ENCODE measurements at places on chromosomes 7 and 10. TPM values are rescaled to one million over a fixed set of nuclear protein-coding genes. Genes with fewer than 3 reads are reported as not detected.

- no peak for DNase-seq
These were observed 17.9 kb downstream of the BTAF1 start for GRCh38 chr10:91941426-91941825.

The PTER gene
- total RNA-seq = 11.8 TPM

The KCNH2 gene
- total RNA-seq = 49.4 TPM

GRCh38 chr10:112782200-112782907 lies 167.7 kb upstream of the TCF7L2 start:
- peak; percentile 62 for DNase-seq

GRCh38 chr10:46555366-46555712 lies 1.1 kb downstream of the GPRIN2 start:
- peak; percentile 10 for DNase-seq

GRCh38 chr7:139515266-139515665 lies 8.2 kb upstream of the CLEC2L start:
- DNase-seq = no peak

The SPDYE6 gene
- not detected for total RNA-seq

GRCh38 chr10:5800782-5801181 lies 12.5 kb downstream of the GDI2 start:
- DNase-seq = no peak

The CCDC136 gene
- 25.3 TPM for total RNA-seq

- no peak for DNase-seq
These were observed 48.5 kb upstream of the OSBPL3 start for GRCh38 chr7:25028370-25029021.

- DNase-seq = no peak
These were observed 31.6 kb upstream of the CCDC71L start for GRCh38 chr7:106692450-106693051.

DNA sequence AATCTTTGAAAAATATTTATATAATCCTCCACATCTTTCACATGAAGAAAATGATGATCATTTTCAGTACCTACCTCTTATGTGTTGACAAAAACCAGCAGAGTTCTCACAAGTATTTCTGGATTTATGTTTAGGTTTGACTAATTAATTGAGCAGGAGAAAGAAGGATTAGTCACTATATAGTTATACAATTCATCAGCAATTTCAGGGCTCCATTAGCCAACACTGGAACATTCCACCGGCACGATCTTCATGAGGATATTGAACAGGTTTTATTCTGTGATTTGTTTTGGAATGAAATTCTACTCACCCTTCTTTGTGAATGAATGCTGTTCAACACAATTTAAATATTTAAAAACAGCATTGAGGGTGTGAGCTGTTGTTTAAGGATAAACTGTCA lies 163.2 kb downstream of the SEM1 start:
- no peak for DNase-seq

- no peak for DNase-seq
These were observed 551.0 kb upstream of the FOXK1 start for GRCh38 chr7:4131063-4131462.

- DNase-seq = no peak
These were observed 135.4 kb downstream of the EVX1 start for GRCh38 chr7:27377988-27378387.

The CEP41 gene
- total RNA-seq = 15.7 TPM

GRCh38 chr7:1555813-1556543 lies at the start of gene TMEM184A:
Gene TMEM184A (minus strand): TSS chr7:1556205. CDS start chr7:1555484, 721 bp downstream.
- peak; percentile 92 for DNase-seq

- no peak for DNase-seq
These were observed 31.1 kb downstream of the JAZF1 start for GRCh38 chr7:28149291-28150101.

The TRPV5 gene
- not detected for total RNA-seq

DNA sequence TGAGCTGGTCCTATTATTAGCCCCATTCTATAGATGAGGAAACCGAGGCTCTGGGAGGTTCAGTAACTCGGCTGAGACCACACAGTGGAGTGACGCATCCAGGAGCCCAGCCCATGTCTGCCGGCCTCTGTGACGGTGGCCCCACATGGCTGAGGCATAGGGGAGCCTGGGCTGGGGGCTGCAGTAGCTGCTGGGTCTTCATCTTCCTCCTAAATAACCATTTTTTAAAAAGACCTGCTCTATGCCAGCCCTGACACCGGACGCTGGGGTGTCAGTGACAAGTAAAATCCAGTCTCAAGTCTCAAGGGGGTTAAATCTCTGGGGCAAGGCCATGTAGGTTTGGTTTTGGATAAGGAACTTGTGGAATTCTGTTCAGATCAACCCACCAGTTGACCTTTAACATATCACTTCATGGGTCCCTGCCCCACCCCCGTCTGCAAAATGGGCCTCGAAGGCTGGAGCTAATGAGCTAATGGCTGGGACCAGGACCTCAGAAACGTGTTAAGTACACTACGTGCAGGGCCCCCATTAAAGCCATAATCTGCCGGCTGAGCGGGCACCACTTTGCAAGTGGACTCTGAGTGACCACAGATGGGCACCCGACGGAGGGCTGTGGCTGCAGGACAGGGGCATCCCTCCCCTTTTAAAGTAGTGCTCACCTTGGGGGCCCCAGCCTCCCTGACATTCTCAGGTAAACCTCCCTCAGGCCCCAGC lies 136.5 kb upstream of the UNC5B start:
- DNase-seq = no peak

- DNase-seq = no peak
These were observed 14.7 kb downstream of the NODAL start for GRCh38 chr10:70426823-70427222.

DNA sequence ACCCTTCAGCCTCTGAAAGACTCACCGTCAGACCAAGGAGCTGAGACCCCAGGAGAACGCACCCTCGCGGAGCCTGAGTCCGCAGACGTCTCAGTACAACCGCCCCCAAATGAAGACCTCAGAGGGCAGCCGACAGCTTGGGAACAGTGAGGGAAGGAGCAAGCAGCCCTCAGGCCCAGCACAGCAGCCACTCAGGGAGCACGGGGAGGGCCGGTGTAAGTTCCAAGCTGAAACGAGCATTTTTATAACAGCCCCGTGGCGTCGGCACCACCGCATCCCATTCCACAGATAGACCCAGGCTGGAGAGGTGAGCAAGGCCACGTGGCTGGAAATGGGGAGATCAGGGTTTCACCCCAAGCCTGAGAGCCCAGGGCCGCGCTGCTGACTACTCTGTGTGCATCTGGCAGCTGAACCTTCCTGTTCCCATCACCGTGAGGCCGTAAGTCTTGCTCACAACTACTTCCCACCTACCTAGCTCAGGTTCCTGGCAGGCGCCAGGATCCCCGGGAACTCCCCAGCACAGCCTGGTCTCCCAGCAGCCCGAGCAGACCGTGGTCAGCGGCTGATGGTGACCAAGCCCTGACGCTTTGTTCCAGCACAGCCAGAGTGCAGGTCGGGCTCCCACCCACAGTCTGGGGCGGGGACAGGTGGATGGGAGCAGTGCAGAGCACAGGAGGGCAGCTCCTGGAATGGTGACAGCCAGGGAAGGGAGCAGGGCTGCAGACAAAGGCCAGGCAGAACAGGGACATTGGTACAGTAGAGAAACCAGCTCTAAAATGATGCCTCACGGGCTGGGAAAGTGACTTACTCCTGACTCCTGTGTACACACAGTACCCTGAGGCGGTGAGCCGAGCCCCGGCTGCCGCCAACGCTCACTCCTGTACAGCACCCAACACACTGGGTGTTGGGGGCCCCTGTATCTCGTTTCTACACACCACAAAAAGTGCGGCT lies 6.1 kb upstream of the NOM1 start:
- DNase-seq = no peak

- DNase-seq = no peak
These were observed 140.8 kb upstream of the NFE2L3 start for GRCh38 chr7:26011039-26011696.

The SFTPA1 gene
- 7.0 TPM for total RNA-seq

The NODAL gene
- total RNA-seq = 0.12 TPM

DNA sequence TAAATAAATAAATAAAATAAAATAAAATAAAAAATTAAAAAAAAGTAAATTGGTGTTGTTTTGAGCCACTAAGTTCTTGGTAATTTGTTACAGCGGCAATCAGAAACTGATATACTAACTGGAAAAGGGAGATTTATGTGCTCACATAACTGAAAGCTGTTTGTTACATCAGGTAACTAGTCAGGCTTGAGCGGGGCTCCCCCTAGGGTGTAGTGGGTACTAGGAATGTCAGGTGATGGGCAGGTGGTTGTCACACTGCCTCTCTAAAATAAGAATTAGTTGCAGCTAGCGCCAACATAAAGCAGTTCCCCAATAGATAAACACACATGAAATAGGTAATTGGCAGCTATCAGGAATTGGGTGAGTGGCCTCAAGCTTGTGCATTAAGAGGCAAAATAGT lies 1336.9 kb downstream of the XPNPEP1 start:
- no peak for DNase-seq

The STX1A gene
- total RNA-seq = 33.8 TPM

The METTL27 gene
- 3.1 TPM for total RNA-seq

- no peak for DNase-seq
These were observed 88.8 kb upstream of the TMEM26 start for GRCh38 chr10:61541960-61542359.

- DNase-seq = no peak
These were observed 9.5 kb upstream of the TAF3 start for GRCh38 chr10:7808686-7809267.

GRCh38 chr7:18496341-18496700 lies 772 bp downstream of the HDAC9 start:
- no peak for DNase-seq

The SLC39A12 gene
- not detected for total RNA-seq

DNA sequence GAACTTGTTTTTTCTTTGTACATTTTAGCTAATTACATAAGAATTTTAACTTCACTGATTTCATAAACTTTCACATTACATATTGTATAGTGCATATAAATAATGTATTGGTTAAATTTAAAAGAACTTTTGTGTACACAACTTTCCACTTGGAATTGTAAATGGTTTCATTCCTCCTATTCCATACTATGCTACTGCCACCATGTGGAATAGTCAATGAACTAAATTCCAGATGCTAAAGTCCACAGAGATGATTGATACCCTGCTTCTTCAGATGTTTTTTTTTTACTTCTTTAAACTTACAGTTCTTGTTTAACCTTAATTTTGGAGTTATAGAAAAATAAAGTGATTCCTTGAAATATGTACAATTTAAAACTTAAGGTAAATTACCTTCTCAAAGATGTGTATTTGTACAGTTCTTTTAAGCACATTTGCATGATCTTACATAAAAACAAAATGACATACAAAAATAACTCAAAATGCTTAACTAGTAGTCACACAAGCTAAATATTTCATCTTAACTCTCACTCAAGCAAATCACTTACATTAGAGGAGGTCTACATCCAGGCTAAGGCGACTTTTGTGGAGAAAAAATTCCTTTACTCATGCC lies 247.6 kb upstream of the HGF start:
- DNase-seq = no peak

DNA sequence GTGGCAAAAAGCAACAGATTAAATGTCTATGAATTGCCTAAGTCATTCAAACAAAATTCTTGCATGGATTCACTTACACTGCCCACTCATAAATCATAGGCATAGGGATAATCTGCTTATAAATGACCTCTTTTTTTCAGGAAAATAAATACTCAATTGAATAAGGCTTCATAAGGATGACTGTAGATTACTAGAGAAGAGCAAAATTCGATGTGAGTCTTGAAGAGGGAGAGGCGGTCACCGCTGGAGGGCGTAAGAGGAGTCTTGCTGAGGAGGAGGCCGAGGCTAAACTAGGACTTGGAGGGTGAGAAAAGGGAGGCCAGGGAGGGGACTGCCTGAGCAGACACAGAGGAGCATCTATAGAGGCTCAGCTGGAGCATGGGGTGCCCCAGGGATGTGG lies 135.4 kb upstream of the RSU1 start:
- no peak for DNase-seq

The RPP30 gene
- total RNA-seq = 24.7 TPM

DNA sequence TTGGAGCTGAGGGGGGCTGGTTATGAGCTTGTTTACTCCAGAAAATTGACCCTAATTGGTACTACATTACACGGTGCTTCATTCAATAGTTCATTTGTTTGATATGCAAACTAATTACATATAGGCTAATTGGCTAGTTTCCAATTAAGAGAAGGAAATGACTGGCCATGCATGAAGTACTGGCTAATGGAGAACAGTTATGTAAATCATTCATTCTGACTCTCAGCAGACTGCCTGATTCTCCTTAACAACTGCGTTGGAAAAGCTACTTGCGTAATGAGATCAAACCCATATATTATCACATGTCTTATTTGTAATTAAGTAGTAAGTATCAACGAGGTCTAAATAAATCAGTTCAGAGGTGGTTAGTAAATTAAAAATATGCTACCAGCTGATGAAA lies 81.8 kb upstream of the CTTNBP2 start:
- DNase-seq = no peak

The SLC29A4 gene
- 6.0 TPM for total RNA-seq

DNA sequence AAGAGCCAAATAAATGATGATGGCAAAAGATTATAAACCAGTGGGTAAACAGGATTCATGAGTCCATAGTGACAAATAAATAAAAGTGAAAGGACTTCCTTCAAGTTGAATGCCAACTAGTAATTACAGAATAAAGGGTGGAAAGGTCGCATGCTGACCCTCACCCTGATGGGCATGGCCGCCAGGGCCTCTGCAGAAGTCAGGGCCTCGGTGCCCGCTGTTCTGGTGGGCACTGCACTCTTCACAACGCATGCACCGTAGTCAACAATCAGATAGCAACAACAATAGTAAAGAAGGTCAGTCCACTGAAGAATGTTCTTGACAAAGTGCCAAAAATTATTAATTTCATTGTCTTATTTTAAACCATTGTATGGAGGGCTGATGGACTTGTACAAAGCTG lies 123.2 kb upstream of the LANCL2 start:
- DNase-seq = no peak

The MINDY4 gene
- 23.1 TPM for total RNA-seq

- no peak for DNase-seq
These were observed 65.3 kb downstream of the GFRA1 start for GRCh38 chr10:116207690-116208089.

DNA sequence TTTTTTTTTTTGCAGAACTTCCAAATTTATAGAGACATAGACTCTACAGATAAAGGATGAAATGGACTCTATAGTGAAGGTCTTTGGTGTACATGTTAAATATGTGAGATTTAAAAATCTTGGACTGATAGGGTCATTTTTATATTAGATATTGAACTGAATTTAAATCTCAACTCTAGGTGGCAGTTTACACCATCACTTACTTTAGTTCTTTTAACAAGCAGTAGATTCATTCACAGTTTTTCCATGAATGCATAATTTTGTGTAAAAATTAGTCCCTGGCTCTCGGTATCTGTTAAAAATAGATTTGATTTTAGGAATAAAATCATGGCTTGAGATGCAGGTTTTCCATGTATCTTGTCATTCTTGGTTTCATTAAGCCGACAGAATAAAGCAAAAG lies 31.1 kb upstream of the SNX13 start:
- no peak for DNase-seq

The GRM8 gene
- total RNA-seq = 8.0 TPM

DNA sequence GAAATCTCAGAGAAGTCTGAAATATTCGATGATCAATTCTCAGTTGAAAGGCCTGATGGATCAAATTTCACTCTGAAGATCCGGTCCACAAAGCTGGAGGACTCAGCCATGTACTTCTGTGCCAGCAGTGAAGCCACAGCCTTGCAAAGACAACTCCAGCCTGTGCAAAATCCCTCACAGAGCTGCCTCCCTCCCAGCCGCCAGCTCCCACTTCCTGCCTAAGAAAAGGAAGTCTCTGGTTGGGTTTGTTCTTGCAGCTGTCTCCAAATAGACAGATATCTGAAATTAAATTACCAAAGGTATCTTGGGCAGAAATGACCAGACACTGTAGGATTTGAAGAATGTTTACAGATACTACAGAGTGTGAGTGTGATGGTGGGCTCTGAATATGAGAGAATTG lies 43.4 kb upstream of the PRSS58 start:
- DNase-seq = no peak

Measured in mucosa of gallbladder (tissue), 1 donor.